ENCODE measurements at places on chromosomes 4 and X. TPM values are rescaled to one million over a fixed set of nuclear protein-coding genes. Genes with fewer than 3 reads are reported as not detected.

The ARSD gene
- 1.2 TPM for total RNA-seq

The AVPR2 gene
- total RNA-seq, result not detected

The VCX3A gene
- total RNA-seq, result not detected

The FAM241A gene
- 1.1 TPM for total RNA-seq

The GPR143 gene
- total RNA-seq, result not detected

The TACR3 gene
- not detected for total RNA-seq

The RGN gene
- not detected for total RNA-seq
